ENCODE measurements at places on chromosomes 11 and 22. TPM values are rescaled to one million over a fixed set of nuclear protein-coding genes. Genes with fewer than 3 reads are reported as not detected.

The C11orf16 gene
- total RNA-seq = not detected

The MAML2 gene
- total RNA-seq = 25.1 TPM

GRCh38 chr11:84089072-84090057 lies 803.2 kb upstream of the CCDC90B start:
- ATAC-seq = no peak

The OR6T1 gene
- not detected for total RNA-seq

- peak; percentile 31 for ATAC-seq
Measured at GRCh38 chr22:29621761-29622526, 18.5 kb downstream of the NF2 start.

- ATAC-seq = no peak
Measured at GRCh38 chr11:111933872-111934271, 3.3 kb upstream of the DIXDC1 start.

GRCh38 chr22:23235425-23235824 lies 55.1 kb downstream of the BCR start:
- no peak for ATAC-seq

The RAB1B gene
- 129 TPM for total RNA-seq

DNA sequence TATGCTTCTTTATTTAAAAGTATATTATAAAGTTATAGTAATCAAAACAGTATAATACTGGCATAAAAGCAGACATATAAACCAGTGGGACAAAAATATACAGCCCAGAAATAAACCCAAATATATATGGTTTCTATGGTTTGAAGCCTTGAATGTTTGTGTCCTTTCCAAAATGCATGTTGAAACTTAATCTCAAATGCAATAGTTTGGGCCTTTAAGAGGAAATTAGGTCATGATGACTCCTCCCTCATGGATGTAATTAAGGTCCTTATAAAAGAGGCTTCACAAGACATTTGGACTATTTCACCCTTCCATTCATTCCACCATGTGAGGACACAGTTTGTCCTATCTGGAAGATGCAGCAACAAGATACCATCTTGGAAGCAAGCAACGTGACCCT lies at the start of gene MS4A6E:
Gene MS4A6E (plus strand): TSS at position 301 of the 400 bp plus-strand sequence. CDS start 7,641 bp downstream, outside the sequence.
- no peak for ATAC-seq

All from gastroesophageal sphincter (tissue), 4 donors.